Caki2 (cell line): ENCODE measurements at places on chromosomes 5 and 9. TPM values are rescaled to one million over a fixed set of nuclear protein-coding genes. Genes with fewer than 3 reads are reported as not detected.

IFNA21 gene
- not detected in 2 replicates for total RNA-seq

ABCA2 gene
- total RNA-seq = 19.0 and 23.5 TPM in 2 replicates

INSL4 gene
- not detected in 2 replicates for total RNA-seq

NTNG2 gene
- total RNA-seq = 5.1 and 31.1 TPM in 2 replicates

CDH18 gene
- total RNA-seq = not detected in 2 replicates

FAT2 gene
- 0.27 and 0.84 TPM in 2 replicates for total RNA-seq

VCP gene
- 118 and 136 TPM in 2 replicates for total RNA-seq

NPM1 gene
- total RNA-seq = 2,650 and 4,923 TPM in 2 replicates

ADAMTS12 gene
- total RNA-seq = not detected in 2 replicates

CETN3 gene
- total RNA-seq = 11.9 and 33.2 TPM in 2 replicates

CCL21 gene
- not detected in 2 replicates for total RNA-seq

FAF2 gene
- total RNA-seq = 26.2 and 31.4 TPM in 2 replicates
